Activated CD8-positive, alpha-beta memory T cell treated with anti-CD3 and anti-CD28 coated beads, Interleukin-2, amount 10 ng/mL, durations not matched to agents 7 days and 5 days (primary cell): ENCODE measurements at places on chromosomes 12 and 14. TPM values are rescaled to one million over a fixed set of nuclear protein-coding genes. Genes with fewer than 3 reads are reported as not detected.
A peak's percentile ranks its signal among the peaks of the same experiment; 100 is the strongest.

GRCh38 chr12:81679614-81680013, 79.5 kb downstream of the PPFIA2 start:
- DNase-seq: no peak

GRCh38 chr14:102019006-102019540, 54.7 kb downstream of the DYNC1H1 start:
- no peak for DNase-seq

DNA sequence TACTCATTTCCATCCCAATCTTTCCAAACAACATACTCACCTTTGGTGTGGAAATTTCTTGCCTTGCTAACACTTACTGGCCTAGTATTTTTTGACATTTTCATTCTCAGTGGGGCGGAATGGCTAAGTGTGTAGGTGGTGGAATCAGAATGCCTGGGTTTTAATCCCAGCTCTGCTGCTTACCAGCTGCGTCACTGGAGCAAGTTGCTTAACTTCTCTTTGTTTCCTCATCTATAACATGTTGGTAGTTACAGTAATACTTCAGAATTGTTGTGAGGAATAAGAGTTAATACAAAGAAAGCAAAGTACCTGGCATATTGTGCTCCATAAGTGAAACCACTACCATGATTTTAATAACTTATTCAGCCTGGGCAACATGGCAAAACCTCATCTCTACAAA, 3.0 kb upstream of the FAM177A1 start:
- DNase-seq: no peak

DNA sequence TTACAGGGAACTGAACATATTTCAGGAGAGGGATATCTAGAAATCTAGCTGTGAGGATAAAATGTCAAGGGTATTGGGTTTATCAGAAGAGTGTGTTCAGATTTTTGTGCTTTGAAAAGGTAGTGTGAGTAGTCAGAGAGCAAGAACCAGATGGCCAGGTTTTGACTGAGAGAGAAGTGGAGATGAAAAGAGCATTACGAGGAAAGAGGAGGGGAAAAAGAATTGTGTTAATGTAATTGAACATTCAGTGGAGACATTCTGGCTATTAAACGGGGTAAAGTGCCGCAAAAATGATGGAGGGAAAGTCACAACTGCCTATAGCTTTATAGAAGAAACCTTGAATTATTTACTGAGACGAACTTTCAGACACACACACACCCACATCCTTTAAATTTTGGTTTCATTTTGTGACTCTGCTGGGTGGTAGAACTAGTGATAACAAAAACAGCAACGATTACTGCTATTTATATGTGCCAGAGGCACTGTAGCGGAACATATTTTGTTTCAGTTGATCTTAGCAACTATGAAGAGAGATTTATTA, 213.6 kb downstream of the ERC1 start:
- no peak for DNase-seq

- DNase-seq: no peak
Observed at GRCh38 chr14:93984987-93985410, 8.6 kb upstream of the ASB2 start.

DNA sequence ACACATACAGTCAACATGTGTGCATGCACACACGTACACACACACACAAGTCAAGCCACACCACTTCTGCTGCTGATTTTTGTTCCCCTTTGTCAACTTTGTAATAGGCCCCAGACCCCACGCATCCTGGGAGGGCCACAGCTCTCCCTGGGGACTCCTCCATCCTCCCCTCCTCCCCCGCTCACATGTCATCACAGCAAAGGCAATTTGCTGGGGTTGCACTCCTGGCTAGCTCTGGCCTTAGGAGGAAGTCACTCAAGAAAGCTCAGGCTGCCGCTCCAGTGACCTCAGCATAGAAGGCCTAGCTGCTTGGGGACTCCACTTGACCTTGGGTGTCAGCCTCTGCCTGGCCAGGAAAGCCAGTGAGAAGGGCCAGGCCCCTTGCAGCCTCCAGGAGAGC, 27.2 kb downstream of the NGB start:
- no peak for DNase-seq

- peak; percentile 74 for DNase-seq
Observed at GRCh38 chr12:6570264-6570887, 2.3 kb upstream of the NOP2 start.

GRCh38 chr12:107361970-107362369, 268.6 kb upstream of the CRY1 start:
- DNase-seq: peak; percentile 53

DNA sequence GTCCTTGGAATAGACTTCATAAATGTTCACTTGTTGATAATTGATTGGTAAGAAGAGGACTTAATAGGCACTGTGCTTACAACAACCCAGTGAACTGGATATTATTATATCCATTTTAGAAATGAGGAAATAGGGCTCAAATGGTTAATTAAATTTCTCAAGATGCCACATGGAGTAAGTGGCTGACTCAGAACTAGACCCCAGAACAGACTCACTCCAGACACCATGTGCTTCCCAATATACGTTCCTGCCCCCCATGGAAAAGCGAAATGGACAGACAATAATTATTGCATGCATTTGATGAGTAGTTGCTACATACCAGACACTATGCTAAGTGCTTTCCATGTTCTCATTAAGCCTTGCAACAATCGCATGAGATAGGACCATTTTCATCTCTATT, 895 bp upstream of the ANKS1B start:
- no peak for DNase-seq

DNA sequence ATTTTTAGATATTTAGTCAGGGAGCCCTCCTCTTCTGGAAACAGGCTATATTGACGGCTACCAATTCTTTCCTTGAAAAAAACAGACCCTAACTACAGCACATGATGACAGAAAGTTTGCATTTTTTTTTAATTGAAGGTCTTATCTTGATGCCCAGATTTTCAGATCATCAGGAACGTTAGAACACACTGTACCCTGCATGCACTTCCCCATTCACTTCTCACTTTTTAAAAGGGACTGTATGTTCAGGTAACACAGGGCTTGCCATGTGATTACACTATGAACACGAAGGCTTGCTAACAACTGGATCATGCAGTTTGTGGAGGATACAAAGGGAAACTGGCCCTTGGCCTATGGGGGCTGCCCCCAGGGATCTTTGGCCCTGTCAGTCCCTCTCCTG, 92.6 kb downstream of the RPS29 start:
- DNase-seq: no peak

GRCh38 chr12:109475993-109476806, 900 bp downstream of the KCTD10 start:
- DNase-seq: no peak

- no peak for DNase-seq
Observed at GRCh38 chr12:108126990-108127501, 2.0 kb upstream of the WSCD2 start.

GRCh38 chr14:33957993-33958392, 7.1 kb upstream of the EGLN3 start:
- DNase-seq: no peak

DNA sequence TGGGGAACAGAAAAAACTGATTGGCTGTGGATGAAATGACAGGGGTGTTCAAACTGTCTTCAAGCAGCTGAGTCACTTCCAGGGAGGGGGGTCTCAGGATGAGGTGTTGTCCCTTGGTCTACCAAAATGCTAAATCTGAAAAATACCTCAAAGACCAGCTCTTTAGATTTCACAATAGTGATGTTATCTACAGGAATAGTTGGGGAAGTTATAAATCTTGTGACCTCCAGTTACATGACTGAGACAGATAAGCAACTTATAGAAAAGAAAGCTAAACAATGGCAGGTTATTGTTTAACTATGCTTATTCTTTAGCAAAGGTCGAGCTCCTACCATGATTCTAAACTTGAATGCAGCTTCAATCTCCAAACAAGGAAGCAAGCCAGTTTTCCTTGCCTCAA, 125.4 kb downstream of the SYT10 start:
- no peak for DNase-seq

DNA sequence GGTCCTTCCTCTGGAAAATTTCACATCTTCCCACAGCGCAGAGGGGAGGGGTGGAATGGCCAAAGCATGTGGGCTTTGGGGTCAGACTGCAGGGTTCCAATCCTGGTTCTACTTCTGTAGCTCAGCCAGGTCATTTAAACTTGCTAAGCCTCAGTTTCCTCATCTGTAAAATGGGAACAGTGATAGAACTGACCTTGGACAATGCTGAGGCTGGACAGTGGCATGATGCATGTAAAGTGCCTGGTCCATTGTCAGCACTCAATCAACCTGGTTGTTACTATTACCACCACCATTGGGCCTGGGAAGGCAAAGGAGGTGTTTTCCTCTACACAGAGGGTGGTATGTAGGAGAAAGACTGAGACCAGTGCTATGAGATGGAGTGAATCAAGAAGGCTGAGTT, 162.8 kb downstream of the VRK1 start:
- no peak for DNase-seq

DNA sequence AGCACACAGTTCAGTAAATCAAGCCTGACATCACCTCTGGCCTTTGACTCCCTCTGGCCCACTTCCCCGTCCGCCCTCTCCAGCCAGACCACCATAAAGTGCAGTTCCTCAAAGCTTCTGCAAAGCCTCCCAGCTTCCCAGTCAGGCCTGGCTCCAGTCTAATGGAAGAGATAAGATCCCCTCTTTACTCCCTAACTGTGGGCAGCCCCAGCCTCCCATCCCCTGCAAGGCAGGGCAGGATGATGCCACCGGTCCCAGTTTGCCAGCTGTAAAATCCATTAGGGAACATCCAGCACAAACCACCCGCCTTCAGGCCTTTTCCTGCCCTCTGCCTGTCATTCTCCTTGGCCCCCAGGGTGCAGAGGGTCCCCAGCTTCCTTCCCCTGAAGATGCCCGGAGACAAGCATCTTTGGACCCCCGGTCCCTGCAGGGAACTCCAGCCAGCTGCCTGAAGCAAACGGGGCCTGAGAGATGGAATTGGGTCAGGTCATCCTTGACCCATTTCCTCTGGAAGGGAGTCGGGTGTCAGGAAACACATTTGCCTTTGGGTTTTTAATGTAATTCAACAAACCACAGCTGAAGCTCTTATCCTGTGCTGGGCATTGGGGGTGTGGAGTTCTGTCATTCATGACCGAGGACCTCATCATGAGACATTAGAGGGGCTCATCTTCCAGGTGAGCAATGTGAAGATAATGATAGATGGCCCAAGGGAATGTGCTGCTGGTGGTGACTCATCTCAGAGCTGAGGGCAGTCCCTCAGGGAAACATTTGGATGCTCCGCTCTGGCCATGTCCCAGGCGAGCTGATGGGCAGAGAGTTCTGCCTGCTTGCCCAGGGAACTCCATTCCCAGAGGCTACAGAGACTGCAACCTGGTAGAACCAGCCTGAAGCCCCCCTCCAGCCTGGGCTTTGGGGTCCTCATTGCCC, 93.8 kb upstream of the CLMN start:
- no peak for DNase-seq

GRCh38 chr14:80271389-80271788, 60.1 kb upstream of the DIO2 start:
- DNase-seq: no peak

Gene KRAS
- 41.6 TPM for total RNA-seq

Gene ARL1
- 58.1 TPM for total RNA-seq

Gene ALX1
- not detected for total RNA-seq

Gene MYH7
- 0.16 TPM for total RNA-seq

Gene GLIPR1L1
- total RNA-seq: not detected

Gene ABCB9
- 4.4 TPM for total RNA-seq
